ENCODE measurements at places on chromosomes 3 and 15. TPM values are rescaled to one million over a fixed set of nuclear protein-coding genes. Genes with fewer than 3 reads are reported as not detected.

- DNase-seq = peak; percentile 6
Observed at GRCh38 chr3:62667714-62668113, 207.5 kb downstream of the CADPS start.

DNA sequence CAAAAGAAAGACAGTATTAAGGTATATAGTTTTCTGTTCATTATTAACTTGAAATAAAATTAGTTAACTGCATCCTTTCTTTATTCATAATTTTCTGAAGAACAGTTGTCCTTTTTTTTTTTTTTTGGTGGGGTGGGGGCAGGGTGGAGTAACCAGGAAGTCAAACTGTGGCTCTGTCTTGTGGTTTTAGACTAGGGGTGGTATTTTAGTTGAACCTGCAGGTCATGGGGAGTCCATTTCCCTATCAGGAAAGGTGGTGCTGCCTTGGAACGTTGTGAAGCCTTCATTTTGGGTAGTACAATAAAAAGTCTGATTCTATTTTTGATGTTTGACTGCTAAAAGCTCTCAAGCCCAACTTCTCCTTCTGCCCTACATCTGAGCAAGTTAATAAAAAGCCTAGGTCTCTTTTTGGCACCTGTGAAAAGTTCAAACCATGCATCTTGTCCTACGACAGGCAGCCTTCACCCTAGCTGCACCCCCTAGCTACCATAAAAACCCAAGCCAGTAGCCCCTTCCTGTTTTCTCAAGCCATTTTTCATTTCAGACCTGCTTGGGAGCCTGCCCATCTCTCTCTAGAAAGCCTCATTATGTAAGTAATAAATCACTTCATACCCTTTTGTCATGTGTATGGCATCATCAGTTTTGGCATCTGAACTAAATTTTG is 31.2 kb upstream of the RIOX2 start:
- no peak for DNase-seq

- DNase-seq = no peak
Observed at GRCh38 chr3:131847966-131848510, 186.8 kb downstream of the CPNE4 start.

GRCh38 chr3:127462111-127462655 is 128.3 kb downstream of the TPRA1 start:
- DNase-seq = no peak

- no peak for DNase-seq
Observed at GRCh38 chr15:72183781-72184164, 13.8 kb downstream of the GRAMD2A start.

DNA sequence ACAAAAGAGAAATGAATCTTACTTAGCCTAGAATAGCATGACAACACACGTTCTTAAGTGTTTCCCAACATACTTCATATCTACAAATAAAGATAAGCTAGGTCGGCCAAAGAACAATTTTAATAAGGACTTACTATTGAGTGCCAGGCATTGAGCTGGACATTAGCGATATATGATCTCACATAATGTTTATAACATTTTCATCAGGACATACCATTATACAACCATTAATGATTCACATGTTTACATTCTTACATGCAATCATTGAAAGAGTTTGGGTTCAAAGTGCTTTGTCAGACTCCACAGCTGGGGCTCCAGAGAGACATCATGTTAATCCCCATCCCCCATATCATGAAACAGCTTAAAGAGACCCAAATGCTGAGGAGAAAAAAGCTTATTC is 189.0 kb downstream of the STT3B start:
- no peak for DNase-seq

DNA sequence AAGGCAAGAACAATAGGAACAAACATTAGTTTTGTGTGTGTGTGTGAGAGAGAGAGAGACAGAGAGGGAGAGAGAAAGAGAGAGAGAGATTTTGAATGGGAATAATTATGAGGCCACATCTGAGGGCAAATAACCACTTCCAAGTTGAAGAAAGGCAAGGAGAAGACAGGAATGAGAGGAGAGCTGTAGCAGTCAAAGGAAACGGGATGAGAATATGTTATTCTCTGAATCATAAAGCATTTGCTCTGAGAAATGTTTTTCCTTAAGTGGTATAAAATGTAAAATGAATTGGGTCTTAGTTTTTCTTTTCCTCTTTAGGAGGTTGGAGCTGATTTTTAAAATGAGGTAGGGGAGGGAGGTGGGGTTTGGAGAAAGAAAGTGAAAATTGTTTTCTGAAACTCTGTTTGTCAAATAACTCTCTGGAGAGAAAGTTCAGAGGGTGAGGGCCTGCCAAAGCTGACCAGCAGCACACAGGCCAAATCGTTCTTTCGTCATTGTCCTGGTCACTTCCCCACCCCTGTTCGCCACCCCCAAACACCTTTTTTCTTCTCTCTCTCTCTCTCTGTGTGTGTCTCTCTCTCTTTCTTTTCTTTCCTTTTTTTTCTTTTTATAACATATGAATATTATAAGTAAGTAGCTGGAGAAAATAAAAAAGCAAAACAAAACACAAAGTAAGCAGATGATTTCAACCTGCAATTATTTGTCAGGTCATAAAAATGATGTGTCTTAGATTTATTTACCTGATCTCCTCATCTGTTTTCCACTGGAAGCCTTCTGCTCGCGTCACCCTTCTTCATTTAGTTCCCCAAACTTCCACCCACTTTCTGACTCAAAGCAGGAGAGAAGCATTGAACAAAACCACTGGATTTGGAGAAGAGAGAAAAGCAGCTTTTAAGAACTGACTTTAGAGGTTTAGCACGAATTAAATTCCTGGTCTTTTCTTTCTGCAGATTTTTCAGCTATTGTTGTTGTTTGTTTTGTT is 110.6 kb downstream of the LPP start:
- no peak for DNase-seq

DNA sequence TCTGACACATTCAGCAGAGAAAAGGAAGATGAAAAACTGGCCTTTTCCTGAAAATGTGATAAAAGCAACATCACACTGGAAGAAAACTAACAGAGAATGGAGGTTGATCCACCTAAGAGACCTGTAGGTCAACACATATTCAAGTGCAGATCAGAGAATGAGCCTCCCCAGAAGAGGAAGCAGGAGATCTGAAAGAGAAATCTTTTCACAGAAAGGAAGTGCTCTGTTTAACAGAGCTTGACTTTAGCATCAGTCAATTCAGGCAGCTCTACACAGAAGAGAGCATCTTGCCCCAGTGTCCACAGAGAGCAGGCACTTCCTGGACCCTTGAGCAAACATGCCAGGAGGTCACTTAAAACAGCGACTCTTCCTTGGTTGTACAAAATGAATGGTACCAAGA is 655.4 kb upstream of the GBE1 start:
- no peak for DNase-seq

DNA sequence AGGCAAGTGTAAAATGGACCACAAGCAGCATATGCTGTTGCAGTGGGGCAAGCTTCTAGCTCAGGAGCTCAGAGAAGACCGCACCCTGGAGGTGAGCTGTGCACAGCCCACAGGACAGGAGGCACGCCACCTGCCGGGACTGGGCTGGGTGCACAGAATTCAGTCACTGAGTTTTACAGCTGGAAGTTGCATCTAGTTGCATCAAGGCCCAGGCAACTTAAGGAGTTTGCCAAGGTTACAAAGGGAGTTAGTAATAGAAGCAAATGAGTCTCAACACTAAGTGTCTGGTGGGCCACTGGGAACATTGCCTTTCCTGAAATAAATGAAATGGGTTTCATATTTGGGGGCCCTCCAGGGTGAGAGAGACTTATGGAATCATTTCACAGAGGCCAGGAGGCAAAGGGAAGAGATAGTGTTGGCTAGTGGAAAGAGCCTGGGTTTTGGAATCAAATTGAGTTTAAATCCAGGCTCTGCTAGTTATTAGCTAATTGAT is 36.0 kb upstream of the TIMP4 start:
- DNase-seq = peak; percentile 27

- DNase-seq = no peak
Observed at GRCh38 chr3:79684041-79684440, 83.8 kb downstream of the ROBO1 start.

DNA sequence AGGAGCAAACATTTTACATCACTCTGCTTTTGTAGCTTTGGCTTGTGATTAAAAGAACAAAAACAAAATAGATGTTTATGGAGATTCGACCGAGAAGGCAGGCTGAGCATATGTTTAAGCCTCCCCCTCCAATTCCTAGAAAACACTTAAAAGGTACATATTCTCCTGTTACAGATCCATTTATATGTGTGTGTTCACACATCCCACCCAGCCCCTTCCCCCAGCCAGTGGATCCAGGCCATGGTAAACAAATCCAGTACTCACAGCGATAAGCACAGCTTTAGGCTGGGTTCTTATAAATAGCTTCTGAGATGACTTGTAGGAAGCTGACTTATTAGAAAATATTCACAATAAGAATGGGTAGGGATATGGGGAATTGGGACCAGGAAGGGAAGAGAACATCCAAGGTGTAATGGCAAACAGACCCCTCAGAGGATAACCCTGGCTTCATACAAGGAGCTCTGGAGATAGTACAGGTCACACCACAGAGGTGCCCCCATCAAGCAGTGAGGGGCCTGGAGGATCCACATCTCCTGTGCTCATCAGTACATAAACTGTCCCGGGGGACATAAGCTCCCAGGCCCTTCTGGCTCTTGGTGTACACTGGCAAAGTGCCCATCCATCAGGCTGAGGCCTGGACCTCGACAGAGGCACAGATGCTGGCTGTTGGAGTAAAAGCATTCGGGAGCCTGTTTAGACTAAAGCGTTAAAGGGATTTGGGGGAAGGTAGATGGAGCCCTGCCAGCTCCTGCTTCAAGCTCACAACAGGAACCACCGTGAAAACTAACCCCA is 70.0 kb upstream of the UBE2E1 start:
- no peak for DNase-seq

GRCh38 chr3:182969277-182969676 is 11.1 kb downstream of the DCUN1D1 start:
- DNase-seq = no peak

GRCh38 chr3:187640569-187641059 is 29.6 kb downstream of the SST start:
- DNase-seq = no peak

- DNase-seq = peak; percentile 74
Observed at GRCh38 chr3:160707187-160707794, 30.3 kb downstream of the ARL14 start.

DNA sequence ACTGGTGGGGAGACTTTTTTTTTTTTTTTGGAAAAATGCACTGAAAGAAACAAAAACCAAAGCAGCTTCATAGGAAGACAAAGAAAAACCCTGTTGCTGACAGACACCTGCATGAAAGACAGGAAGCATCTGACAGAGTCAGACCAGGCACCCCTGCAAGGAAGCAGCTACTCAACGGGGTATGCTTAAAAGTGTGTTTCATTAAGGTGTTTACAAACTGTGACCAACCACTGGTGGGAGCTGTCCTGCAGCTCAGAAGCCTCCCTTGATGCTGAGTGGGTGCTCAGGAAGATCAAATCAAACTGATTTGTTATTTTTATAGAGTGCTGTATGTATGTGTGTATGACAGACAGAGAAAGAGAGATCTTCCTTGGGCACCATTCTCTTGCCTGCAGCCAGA is 34.7 kb upstream of the AGBL1 start:
- DNase-seq = peak; percentile 2

- DNase-seq = no peak
Observed at GRCh38 chr3:100274361-100274760, 13.6 kb downstream of the TBC1D23 start.

GRCh38 chr3:186318135-186318534 is 43.9 kb downstream of the DGKG start:
- DNase-seq = no peak

GRCh38 chr3:111794711-111795110 is 64.4 kb upstream of the PHLDB2 start:
- DNase-seq = no peak

- DNase-seq = no peak
Observed at GRCh38 chr3:79052054-79052681, 715.6 kb downstream of the ROBO1 start.

- DNase-seq = no peak
Observed at GRCh38 chr3:15215996-15216395, 9.9 kb downstream of the CAPN7 start.

- peak; percentile 67 for DNase-seq
Observed at GRCh38 chr3:61627768-61628185, 66.4 kb downstream of the PTPRG start.

GRCh38 chr3:189652042-189652441 is 20.9 kb downstream of the TP63 start:
- DNase-seq = peak; percentile 41

- DNase-seq = peak; percentile 36
Observed at GRCh38 chr3:194871143-194871863, 185.6 kb downstream of the FAM43A start.

GRCh38 chr3:53794597-53794996 is 51.6 kb downstream of the CHDH start:
- DNase-seq = no peak

GRCh38 chr3:143294188-143294587 is 174.6 kb downstream of the CHST2 start:
- DNase-seq = no peak

- no peak for DNase-seq
Observed at GRCh38 chr3:16900779-16901440, 16.2 kb downstream of the PLCL2 start.

DNA sequence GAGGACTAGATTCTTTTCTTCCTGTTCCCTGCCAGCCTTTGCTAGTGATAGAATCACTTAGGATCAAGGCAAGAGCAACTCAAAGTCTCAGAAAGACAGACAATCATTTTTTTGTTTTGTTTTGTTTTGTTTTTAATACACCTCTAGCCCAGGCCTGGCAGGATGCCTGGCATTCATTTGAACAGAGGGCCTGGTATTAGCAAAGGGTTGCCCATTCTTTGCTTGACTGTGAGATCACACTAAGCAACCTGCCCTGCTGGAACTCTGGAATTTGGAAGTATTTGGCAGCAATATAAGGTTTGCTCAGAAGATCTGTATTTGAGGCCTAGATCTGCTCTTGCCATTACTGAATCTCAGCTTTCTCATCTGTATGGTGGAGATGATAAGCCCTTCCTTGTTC is 21.8 kb upstream of the ATP13A5 start:
- peak; percentile 31 for DNase-seq

Gene CCDC54
- total RNA-seq = not detected

Gene CPNE9
- 0.53 TPM for total RNA-seq

Gene RSRC1
- total RNA-seq = 64.6 TPM

Gene MUC20
- total RNA-seq = not detected

Gene SLC25A26
- 32.7 TPM for total RNA-seq

Gene C3orf85
- not detected for total RNA-seq

Gene CHST13
- 1.7 TPM for total RNA-seq

Gene CIDEC
- 0.24 TPM for total RNA-seq

Gene ARPP21
- total RNA-seq = not detected

Gene STRIT1
- total RNA-seq = not detected

Gene ADCY5
- total RNA-seq = 1.2 TPM

Gene CCR2
- total RNA-seq = not detected

Gene SLC22A14
- total RNA-seq = not detected

Gene SEMA3B
- total RNA-seq = 0.96 TPM

Gene SNX33
- total RNA-seq = 10.5 TPM

Gene IREB2
- total RNA-seq = 30.4 TPM

Gene BOC
- total RNA-seq = not detected

Gene NCK1
- total RNA-seq = 43.8 TPM

Measured in SK-MEL-5 (cell line).